ENCODE measurements at places on chromosomes 1 and 21.

DNA sequence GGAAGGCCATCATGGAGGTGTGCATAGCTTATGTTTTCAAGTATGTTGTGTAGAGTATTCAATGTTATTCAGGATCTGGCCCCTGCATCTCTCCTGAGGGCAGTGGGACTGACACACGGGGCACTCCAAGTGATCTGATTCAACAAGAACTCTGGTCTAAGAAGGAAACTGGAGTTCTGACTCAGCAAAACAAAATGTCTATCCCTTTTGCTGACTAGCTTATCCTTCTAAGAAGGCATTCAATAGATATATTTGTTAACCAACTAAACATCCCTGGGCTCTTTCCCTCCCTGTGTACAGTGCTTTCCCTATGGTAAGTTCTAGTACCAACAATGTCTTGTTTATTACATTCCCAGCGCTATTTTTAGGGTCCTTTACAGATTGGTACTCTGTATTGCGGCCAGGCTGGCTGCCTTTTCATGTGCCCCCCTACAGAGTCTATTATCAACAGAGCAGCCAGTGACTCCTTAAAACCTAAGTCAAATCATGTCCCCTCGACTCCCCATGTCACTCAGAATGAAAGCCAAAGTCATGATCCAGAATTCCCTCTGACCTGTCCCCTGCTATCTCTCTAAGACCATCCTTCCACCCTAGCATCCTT, 304.9 kb downstream of the KCNH1 start:
- no peak for DNase-seq

- no peak for DNase-seq
Measured at GRCh38 chr21:26280775-26281174, 110.2 kb upstream of the APP start.

- DNase-seq: peak; percentile 67
Measured at GRCh38 chr1:235093696-235094592, 34.7 kb downstream of the TOMM20 start.

DNA sequence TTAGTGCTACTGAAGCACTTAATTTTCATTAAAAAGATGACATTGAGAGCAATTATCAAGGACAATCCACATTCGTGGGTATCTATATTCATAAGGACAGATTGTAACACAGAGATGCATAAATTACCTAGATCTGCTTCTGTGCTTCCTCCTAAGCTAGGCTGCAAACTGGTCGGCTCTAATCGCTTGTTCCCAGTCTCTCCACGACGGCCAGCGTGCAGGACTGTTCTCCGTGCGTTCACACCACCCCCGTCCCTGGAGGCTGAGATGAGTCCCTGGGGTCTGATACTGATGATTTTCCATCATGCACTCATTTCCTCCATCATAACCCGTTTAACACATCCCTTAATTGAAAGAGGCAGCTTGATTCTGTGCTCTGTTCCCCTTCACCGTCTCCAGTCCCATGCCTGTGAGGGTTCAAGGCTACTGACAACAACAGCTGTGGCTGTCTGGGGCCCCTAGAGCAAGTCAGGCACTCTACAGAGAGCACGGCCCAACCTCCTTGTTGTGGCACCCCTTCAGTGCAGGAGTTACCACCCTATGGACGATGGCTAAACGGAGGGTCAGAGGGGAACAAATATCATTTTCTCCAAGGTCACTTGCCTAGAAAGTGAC, 469.6 kb downstream of the NPHP4 start:
- no peak for DNase-seq

- no peak for DNase-seq
Measured at GRCh38 chr1:197638316-197638715, 137.0 kb downstream of the DENND1B start.

GRCh38 chr1:17674726-17675500, 80.2 kb upstream of the ACTL8 start:
- no peak for DNase-seq

DNA sequence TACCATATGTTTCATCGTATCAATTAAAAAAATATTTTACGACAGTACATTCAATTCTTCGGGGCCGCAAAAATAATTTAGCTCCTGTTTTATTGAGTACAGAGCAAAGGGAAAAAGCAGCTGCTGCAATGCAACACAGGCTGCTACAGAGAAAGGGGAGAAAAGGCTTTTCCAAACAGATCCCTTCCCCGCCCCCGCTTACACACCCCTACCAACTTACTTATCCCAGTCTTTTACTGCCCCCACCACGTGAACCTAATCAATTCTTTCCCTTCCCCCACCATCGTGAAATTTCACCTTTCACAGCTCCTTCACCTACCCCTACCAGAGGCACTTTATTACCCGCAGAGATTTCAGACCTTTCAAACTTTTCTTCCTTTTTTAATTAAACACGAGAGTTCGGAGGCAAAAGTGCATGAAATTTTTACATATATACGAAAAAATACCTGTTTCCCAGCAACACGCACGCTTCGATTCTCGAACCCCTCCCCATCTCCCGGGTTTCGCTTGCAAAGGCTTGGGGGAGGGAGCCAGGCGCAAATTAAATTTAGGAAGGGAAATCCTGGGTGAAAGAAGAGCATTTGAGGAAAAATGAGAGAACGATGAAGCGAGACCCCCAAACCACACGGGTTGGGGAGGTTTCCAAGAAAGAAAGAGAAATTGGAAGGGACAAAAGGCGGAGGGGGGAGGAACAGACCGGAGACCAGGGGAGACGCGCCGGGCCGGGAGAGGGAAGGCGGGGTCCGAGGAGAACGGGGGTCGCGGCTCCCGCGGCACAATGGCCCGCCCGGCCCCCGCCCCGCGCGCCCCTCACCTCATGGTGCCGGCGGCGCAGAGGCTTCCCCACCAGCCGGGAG, 823 bp downstream of the ENAH start:
- no peak for DNase-seq

DNA sequence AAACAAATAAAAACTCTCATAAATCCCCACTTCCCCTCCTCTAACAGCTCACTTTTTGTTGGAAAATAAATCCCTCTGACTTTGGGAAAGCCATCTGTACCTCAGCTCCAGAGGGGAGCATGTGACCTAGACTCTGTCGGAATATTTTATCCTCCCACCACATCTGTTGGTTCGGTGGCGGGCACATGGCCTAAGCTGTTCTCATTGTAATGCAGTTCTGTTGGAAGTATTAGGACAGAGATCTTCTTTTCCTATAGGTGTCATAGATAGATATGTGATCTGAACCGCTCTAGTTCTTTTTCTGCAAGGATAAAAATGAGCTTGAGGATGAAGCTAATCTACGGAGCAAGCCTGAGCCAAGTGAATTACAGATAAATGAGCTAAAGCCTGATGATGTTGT, 50.5 kb upstream of the EPS8L3 start:
- no peak for DNase-seq

DNA sequence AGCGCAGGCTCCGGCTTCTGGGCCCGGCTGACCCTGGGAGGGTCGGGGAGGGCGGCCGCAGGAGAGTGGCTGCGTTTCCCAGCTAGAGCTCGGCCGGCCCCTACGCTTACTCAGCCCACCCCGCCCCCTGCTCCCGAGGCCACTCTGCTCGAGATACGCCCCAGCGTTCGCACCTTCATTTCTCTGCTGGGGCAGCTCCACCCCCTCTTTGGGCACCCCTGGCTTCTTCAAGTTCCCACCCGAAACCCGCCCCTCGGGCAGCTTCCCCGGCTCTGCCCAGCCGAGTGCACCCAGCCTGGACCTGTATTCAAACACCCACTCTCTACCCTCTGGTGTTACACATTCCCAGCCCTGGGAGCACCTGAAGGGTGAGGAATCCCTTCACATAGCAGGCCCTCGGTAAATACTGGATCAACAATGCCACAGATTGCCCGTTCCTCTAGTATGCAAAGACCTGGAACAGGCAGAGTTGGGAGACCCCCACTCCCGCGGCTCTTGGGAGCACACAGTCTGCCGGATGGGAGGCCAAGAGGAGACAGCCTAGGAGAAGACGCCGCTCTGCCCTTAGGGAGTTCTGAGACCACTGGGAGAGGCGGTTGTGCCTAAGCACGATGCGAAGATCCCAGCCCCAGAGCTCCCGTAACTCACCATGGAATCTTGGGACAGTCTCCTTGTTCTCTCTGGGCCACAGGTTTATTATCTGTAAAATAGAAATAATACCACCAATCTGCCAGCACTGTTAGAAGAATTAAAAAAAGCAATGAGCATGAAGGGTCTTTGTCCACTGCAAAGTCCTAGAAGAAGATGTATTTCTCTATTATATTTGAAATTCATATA, 566 bp upstream of the PAQR7 start:
- DNase-seq: no peak

GRCh38 chr1:234484991-234485739, 6.2 kb upstream of the TARBP1 start:
- DNase-seq: no peak
